NCI-H345 (cell line): ENCODE measurements at places on chromosomes 1 and 21.

DNA sequence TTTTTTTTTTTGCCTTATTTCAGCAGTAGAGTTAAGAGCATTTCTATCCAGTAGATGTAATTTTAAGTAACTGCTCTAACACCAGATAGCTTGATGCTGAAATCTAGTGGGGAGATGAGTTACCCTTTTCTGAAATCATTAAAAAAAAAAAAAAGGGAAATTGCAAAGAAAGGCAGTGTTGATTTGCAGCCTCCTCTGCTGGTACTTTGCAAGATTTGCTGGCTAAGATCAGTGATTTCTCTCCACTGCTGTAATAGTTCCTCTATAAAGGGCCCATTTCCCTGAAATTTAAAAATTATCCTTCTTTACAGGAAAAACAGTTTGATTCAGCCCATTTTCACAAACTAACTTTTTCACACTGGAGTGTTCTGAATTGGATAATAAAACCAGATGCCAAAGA, 120.6 kb downstream of the PTBP2 start:
- no peak for DNase-seq

DNA sequence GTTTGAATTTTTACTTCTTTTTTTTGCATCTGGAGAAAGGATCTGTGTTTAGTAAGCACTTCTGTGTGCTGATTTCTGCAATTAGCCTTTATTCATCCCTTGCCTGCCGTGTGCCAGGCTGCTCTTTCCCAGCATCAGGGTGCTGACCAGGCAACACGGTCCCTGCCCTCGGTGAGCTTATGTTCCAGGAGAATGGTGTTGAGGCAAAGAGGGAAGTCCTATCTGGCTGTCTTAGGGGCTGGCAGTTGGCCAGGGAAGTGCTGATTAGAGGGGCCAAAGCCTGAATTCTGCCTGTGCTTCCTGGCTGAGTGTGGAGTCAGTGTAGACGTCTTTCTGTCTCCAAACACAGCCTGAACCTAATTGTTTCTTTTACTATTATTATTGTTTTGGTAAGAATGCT, 187.1 kb downstream of the CAMTA1 start:
- no peak for DNase-seq

DNA sequence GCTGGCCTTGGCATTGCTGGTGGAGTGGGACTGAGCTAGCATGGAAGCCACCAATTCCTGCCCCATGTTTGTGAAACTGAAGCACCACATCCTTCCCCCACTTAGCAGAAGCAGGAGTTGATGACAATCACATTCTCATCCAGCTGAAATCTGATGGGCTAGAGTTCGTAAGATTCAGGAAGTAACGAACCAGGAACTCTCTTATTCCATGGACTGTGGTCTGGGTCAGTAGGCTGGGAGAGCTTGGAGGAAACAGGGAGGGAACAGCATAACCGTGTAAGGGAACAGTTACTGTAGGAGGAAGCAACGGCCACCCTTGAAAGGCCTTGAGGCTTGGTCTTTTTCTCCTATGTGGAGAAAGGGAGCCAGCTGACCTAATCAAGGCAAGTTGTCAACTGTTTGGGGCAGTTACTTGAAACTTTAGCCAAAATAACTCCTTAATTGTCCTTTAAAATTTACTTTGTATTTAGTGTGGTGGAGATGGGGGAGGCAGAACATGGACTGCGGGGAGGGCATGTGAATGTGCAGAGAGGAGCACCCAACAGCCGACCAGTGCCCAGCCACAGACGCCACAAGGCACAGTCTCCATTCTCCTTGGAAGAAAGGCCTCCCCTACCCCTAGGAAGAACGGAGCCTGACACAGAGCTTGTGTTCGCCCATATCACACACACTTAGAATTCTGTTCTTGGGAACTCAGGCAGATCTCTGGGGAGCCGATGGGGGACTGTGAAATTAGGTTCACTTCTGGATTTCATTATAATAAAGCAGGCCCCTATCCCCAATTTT, 2.0 kb upstream of the COQ8A start:
- DNase-seq: no peak

GRCh38 chr1:20555758-20556120, 3.4 kb downstream of the FAM43B start:
- no peak for DNase-seq

DNA sequence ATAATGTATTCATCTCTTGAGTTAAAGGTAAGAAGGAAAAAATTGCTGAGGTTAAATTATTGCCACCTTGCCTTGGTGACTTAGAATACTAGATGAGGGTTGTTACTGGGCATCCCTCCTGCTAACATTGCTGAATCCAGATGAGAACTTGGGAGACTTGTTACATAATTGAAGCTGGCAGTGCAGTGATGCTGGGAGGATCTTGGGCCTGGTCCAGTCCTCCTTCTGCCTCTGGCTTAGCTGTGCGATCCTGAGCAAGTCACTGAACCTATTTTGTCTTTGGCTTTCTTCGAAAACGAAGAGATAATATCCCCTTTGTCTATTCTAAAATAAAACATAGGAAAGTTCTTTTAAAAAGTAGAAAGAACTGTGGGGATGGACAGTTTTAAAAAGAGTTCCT, 244.9 kb upstream of the NRIP1 start:
- no peak for DNase-seq

DNA sequence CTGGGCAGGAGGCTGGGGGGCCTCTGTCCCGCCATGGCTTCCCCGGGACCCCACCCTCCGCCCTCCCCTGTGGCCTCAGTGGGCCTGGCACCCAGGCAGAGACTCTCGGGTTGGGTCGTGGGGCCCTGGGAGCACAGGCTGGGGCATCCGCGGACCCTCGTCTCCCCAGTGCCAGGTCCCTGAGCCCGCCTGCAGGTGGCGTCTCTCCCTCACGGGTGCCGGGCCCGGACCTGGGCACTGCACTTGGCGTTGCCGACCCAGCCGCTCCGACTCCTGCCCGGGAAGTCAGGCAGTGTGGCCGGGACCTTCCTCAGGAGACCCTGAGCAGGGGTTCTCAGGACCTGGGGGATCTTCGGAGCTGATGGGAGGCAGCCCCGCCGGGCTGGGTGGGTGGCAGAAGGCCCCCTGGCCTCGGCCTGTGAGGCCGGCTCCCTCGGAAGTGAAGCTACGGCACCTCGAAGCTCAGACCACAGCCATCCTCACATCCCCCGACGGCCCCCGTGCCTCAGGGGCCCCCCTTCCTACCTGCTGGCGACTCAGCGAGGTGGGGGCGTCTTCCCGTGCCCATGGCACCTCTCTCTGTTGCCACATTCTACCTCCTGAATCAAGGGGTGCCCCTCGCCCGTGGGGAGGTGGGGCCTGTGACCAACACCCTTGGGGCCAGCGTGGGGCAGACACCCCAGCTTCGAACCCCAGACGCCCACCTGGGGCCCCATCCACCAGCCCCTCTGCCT, 6.4 kb upstream of the C1orf159 start:
- DNase-seq: peak; percentile 71

DNA sequence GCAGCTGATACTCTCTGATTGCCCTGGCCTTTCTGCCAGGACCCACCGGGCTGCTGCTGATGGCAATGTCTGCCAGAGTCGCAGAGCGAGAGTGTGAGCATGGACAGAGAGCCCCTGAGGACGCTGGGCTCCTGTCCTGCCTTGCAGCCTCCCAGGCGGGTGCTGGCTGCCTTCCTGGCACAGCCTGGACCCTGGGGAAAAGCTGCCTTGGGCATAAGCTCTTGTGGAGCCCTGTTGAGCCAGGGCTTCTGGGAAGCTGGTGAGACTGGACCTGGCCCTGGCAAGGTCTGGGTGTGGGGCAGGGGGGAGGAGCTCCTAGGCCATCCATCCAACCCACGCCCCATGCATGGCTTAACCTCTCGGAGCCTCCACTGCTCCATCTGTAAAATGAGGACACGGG, 105.8 kb upstream of the WNT4 start:
- DNase-seq: no peak

DNA sequence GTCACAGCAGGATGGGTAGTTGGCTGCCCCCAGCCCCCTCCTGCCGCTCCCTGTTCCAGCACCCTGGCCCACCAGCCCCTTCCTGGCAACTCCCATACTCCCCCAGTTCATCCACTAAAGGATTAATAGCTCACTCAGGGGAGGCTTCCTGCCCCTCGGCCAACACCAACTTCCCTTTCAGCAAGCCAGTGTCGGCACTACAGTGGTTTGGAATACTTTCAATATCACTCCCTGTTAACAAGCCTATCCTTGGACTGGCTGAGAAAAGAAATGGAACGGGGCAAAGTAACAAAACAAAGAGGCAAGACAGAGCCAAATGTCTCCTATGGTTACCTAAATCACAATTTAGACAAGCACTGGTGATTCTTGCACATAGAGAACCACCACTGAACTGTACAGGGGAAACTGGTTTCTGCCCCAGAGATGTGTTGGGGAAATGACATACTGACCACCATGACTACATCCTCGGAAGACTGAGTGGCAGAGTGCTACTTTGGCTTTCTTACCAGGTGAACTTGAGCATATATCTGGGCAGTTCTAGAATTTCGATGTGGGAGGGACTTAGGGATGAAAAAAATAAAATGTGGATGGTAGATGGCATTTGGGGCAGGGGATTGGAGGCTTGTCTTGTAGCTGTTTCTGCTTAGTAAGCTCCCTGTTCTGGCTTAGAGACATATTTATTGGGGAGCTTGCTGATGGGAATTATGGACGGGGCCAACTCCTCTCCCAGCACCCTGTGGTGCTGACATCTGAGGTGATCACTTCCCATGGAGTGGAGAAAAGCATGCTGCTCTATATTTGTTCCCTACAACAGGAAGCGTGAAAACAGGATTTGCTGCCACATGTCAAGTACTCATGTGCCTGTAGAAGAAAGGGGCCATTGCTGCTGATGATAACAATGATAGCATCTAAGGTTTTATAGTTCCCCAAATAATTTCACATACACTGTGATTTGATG, 7.1 kb upstream of the CAPN2 start:
- DNase-seq: peak; percentile 35

DNA sequence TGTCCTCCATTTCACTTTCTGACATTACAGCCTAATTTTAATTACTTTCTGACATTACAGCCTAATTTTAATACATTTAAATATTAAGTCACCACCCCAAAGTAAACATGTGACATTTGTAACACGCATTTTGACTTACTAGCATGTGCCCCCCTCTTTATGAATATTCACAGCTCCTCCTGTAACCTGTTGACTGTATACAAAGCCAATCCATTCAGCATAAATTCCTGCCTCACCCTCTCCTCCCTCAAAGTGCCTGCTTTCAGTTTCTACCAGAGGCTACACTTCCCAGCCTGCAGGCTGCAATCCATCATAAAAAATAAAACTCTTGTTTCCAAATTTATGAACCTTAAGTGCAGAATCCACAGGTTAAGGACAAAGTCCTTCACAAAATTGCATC, 39.5 kb downstream of the ANP32E start:
- DNase-seq: no peak

DNA sequence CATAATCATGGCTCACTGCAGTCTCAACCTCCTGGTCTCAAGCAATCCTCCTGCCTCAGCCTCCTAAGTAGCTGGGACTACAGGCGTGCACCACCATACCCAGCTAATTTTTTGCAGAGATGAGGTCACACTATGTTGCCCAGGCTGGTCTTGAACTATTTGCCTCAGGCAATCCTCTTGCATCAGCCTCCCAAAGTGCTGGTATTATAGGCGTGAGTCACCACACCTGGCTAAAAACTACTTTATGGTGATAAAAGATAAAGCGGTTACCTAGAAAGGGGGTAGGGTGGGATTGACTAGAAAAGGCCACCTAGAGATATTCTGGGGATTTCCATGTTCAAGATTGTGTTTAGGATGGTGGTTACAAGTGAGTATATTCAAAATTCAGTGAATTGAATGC, 5.0 kb downstream of the TSTD1 start:
- no peak for DNase-seq

- no peak for DNase-seq
These were observed at the start of gene RGSL1 for GRCh38 chr1:182450087-182450486. Gene RGSL1 (plus strand): TSS chr1:182450146. CDS start chr1:182450166, 20 bp downstream.

DNA sequence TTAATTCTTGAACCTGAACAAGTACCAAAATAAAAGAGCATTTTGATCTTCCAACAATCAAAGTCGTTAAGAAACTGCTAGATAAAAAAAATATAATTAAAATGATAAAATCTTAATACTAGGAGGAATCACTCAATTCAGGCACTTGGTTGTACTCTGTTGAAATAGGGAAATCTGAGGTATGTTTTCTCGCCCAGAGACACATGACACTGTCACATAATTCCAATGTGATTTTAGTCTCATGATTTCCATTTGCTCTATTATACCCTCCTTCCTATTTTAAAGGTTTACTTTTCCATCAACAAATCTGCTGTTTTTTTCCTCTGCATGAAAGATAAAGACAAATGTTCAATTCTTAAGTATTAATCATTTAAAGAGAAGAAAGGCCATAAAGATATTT, 97.6 kb downstream of the ZZZ3 start:
- no peak for DNase-seq

DNA sequence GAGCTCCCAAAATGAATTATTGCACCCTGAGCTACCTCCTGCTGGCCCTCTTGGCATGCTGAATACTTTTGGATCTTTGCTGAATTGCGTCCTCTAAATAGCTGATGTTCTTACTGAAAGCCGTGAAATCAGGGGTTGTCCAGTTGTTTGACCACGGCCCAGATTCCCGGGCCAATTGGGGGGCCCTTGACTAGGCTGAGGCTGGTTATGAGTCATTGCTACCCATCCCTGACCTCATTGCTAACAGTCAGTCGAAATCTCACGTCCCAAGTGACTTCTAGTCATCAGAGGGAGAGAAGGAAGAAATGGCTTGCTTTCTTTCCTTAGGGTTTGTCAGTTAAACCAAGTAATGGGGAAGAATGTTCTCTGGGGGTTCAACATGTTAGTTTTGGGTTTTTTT, 37.4 kb downstream of the SMYD2 start:
- DNase-seq: no peak

GRCh38 chr1:230143534-230143933, 76.5 kb downstream of the GALNT2 start:
- DNase-seq: peak; percentile 51

- DNase-seq: no peak
These were observed 7.0 kb upstream of the GREM2 start for GRCh38 chr1:240618946-240619345.

- no peak for DNase-seq
These were observed 19.8 kb upstream of the PTAFR start for GRCh38 chr1:28196330-28196729.

GRCh38 chr1:160158031-160158430, 6.6 kb downstream of the ATP1A4 start:
- DNase-seq: no peak

- DNase-seq: no peak
These were observed 124.7 kb downstream of the RABGAP1L start for GRCh38 chr1:174284052-174284451.

- peak; percentile 56 for DNase-seq
These were observed 5.5 kb upstream of the RNF223 start for GRCh38 chr1:1079408-1080121.
